Small intestine (tissue), 16 donors: ENCODE measurements at places on chromosomes 4 and X. TPM values are rescaled to one million over a fixed set of nuclear protein-coding genes. Genes with fewer than 3 reads are reported as not detected.

UGT8 gene
- polyA plus RNA-seq: 7.8 TPM

CSAG1 gene
- polyA plus RNA-seq: not detected

SHROOM4 gene
- polyA plus RNA-seq: 3.1 TPM

- DNase-seq: no peak
- H3K27ac ChIP-seq: no peak overlapping the region
- no peak overlapping the region for H3K4me3 ChIP-seq
- no peaks in the 10 kb centered on the region for H3K27me3 ChIP-seq
- H3K36me3 ChIP-seq: peaks cover 2% of the 10 kb centered on the region
- H3K4me1 ChIP-seq: no peaks in the 10 kb centered on the region
Observed at GRCh38 chr4:94253036-94253435, 45.4 kb downstream of the SMARCAD1 start.

DNA sequence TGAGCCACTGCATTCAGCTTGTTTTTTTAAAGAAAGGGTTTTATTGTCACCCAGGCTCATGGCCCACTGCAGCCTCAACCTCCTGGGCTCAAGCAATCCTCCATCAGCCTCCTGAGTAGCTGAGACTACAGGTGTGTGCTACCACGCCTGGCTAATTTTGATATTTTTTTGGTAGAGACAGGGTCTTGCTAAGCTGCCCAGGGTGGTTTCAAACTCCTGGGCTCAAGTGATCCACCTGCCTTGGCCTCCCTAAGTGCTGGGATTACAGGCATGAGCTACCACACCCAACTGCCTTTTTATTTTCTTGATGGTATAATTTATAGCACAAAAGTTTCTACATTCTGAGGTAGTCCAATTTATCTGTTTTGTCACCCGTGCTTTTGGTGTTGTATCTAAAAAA is 38.9 kb downstream of the SAT1 start:
- H3K4me3 ChIP-seq: no peak overlapping the region
- H3K27me3 ChIP-seq: no peaks in the 10 kb centered on the region
- no peak overlapping the region for H3K27ac ChIP-seq
- no peaks in the 10 kb centered on the region for H3K36me3 ChIP-seq
- DNase-seq: no peak

- H3K27me3 ChIP-seq: no peaks in the 10 kb centered on the region
- peaks cover 24% of the 10 kb centered on the region for H3K4me1 ChIP-seq
- H3K4me3 ChIP-seq: no peak overlapping the region
- peak; percentile 25 for DNase-seq
- peaks cover 5% of the 10 kb centered on the region for H3K36me3 ChIP-seq
- no peak overlapping the region for H3K27ac ChIP-seq
Observed at GRCh38 chr4:139457318-139457717, 3.4 kb downstream of the RAB33B start.

GRCh38 chr4:77433418-77433733 is 172.2 kb upstream of the CXCL13 start:
- no peaks in the 10 kb centered on the region for H3K27me3 ChIP-seq
- H3K4me3 ChIP-seq: no peak overlapping the region
- DNase-seq: peak; percentile 82
- no peaks in the 10 kb centered on the region for H3K36me3 ChIP-seq
- H3K4me1 ChIP-seq: no peaks in the 10 kb centered on the region
- H3K27ac ChIP-seq: no peak overlapping the region

- H3K27me3 ChIP-seq: no peaks in the 10 kb centered on the region
- H3K36me3 ChIP-seq: no peaks in the 10 kb centered on the region
- DNase-seq: no peak
- no peaks in the 10 kb centered on the region for H3K4me1 ChIP-seq
Observed at GRCh38 chr4:27828843-27829242, 968.2 kb downstream of the STIM2 start.

- H3K4me1 ChIP-seq: no peaks in the 10 kb centered on the region
- DNase-seq: no peak
- H3K4me3 ChIP-seq: no peak overlapping the region
Observed at GRCh38 chrX:141662781-141663180, 35.8 kb downstream of the SPANXD start.
